ENCODE measurements at places on chromosomes 3 and 15.

DNA sequence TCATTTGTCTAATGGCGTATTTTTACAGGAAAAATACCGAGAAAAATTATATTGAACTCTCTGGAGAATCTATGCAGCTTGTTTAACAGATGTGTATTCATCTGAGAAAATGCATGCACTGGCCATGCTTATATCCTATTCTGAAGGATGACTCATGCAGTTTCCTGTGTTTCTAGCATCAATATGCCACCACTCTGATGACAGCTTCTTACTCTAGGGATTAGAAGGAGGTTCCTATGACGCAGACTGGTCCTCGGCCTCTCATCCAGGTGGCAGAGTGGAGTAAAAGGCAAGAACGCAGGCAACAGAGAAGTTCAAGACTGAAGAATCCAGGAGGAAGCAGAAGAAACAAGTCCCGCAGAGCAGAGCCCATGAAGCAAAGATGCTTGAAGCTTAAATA lies 910.0 kb upstream of the ROBO1 start:
- no peak for DNase-seq

DNA sequence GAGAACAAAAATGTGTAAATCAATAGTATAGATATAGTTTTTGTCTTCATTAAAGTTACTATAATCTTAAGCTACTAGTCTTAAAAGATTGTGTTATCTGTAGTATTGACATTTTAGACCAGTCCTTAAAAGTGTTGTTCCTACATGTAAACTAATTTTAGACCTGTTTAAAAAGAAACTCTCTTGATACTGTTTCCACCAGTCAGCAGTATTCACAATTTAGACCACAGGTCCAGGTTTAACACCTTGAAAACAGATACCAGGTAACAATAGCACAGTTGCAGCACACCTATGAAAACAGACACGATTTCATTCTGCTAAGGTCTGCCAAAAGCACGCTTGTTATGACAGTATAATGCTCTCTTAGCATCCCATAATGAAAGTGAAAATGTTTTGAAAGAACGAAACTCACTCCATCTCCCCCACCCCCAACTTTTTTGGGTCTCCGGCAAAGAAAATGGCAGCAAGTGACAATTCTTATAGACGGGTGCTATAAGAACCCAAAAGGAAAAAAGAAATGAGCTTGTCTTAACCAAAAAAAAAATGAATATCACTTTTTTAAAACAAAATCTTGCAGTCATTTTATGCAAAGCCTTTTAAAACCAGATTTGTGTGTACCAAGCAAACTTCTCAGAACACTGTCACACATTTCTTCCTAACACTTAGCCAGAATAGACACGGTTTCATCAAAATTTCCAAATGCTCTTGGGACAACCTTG lies 1.6 kb downstream of the EIF4E3 start:
- DNase-seq, result no peak

- DNase-seq, result no peak
These were observed 117.4 kb upstream of the LINGO1 start for GRCh38 chr15:77749998-77750540.

DNA sequence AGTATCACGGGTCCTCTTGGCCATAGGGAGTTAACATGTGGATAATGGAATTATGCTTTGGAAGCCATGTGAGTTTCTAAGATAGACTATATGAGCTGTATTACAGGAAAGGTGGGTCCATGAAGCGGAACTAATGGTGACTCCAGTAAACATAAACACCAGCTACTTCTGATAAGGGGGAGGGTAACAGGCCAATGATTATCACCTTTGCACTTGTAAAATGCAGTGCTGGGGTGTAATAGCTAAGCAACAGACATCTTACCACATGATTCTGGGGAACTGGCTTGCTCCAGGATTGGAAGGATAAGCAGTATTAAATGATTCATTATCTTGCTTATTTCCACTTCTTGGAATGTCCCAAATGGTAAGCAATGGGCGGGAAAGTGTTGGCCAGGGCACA lies 61.4 kb upstream of the CD47 start:
- DNase-seq, result no peak

GRCh38 chr15:41438206-41438605 lies 21.3 kb downstream of the RTF1 start:
- no peak for DNase-seq

DNA sequence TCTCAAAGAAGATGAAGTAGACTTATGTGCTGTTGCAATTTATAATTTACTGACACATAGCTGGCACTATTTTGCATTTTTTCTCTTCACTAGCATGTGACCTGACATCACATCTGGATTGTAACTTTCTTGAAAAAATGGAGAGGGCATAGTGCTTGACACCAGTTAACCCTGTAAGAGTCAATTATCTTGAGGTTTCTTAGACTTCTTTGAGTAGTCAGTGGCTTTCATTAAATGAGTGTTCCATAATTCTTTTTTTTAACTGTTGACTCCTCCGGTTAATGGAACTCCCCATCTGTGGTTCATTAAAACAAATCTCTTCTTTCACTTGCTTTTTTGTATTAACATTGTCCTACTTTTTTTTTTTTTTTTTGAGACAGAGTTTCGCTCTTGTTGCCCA lies 16.9 kb upstream of the PRKCI start:
- DNase-seq, result no peak

GRCh38 chr3:88141458-88142083 lies 8.2 kb upstream of the C3orf38 start:
- no peak for DNase-seq

GRCh38 chr15:43950531-43950930 lies 123.7 kb downstream of the WDR76 start:
- no peak for DNase-seq

DNA sequence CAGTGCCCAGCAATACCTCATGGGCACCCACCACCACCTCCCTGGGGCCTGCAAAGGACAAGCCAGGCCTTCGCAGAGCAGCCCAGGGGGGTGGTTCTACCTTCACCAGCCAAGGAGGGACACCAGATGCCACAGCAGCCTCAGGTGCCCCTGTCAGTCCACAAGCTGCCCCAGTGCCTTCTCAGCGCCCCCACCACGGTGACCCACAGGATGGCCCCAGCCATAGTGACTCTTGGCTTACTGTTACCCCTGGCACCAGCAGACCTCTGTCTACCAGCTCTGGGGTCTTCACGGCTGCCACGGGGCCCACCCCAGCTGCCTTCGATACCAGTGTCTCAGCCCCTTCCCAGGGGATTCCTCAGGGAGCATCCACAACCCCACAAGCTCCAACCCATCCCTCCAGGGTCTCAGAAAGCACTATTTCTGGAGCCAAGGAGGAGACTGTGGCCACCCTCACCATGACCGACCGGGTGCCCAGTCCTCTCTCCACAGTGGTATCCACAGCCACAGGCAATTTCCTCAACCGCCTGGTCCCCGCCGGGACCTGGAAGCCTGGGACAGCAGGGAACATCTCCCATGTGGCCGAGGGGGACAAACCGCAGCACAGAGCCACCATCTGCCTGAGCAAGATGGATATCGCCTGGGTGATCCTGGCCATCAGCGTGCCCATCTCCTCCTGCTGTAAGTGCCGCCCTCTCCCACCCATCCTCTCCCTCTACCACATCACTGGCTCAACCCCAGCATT lies 19.2 kb upstream of the BFSP2 start:
- no peak for DNase-seq

DNA sequence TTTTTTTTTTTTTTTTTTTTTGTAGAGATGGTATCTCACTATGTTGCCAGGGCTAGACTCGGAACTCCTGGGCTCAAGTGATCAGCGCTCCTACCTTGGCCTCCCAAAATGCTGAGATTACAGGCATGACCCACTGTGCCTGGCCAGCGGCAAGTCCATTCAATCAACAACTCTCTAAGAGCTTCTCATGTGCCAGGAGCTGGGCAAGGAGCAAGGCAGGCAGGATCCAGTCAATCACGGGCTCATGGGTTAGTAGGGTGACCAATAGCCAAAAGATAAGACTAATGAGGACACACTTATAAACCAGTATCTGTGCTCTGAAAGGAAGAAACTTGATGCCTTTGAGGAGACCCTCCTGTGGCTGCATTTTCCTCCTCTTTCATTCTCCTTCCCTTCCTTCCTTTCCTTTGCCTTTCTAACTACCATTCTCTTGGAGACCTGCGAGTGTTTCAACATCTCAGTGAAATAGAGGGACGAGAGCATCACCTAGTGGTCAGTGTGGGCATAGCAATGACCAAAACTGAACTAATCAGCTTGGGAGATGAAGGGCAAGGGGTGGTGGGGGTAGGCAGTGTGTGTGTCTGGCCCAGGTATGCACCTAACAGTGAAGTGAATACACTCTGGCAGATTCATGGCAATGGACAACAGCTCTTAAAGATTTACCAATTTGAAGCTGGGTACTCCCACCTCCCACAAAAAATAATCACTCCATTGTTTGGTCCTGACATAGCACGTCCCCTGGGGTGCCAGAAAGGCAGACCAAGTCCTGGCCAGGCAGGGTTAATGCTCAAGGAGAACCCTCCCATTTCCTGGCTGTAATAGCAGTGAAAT lies 6.3 kb downstream of the RPP25 start:
- DNase-seq, result peak; percentile 20

DNA sequence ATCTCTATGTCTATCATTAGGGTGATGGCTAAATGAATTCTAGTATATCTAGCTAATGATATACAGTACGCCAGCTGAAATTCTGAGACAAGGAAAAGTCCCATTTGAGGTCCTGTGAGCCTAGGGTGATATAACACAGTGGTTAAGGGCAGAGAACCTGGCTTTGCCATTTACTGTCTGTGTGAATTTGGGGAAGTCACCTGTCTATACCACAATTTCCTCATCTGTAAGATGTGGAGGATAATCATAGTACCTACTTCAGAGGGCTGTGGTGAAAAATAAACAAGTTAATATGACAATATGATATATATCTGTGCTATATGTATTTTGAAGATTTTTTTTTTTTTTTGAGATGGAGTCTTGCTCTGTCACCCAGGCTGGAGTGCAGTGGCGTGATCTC lies 9.8 kb upstream of the ANKDD1A start:
- DNase-seq, result no peak

DNA sequence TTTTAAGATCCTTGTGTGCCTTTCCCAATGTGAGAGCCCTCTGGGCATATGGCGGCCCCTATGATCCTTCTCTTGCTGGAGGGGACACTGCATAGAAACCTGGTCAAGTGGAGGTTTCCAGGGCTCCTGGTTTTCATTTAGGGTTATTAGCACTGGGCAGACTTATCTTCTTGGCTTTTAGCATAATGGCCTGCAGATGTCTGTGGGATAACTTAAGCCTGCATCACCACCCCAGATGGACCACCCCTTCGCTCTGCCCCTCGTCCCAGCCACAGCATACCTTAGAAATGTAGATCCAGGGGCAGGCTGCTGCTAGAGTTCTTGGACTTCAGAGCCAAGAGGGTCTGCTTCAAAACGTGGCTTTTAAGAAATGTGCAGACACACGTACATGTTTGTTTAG lies 340.3 kb upstream of the CTDSPL start:
- DNase-seq, result no peak

DNA sequence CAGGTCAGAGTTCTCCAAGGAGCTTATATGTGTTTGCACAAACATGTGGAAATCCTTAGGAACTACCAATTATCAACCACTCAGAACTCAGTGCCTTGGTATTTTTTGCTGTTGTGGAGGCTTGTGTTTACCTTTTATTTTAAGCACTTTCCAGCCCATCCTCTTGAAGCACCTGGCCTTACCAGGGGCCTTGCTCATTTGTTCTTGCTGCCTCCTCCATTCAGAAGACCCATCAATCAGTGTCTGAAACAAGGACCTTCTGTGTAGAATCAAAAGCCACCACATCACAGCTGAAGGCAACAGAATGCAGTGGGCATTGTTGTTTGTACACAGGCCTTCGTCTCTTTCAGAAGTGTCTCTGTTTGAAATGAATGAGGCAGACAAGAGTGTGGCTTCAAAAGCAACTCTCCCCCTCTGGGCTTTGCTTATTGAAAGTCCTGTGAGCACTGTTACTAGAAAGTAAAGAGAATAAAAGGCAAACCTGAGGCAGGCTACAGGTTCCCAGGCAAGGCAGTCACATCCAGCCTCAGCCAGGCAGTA lies 24.5 kb upstream of the LIPC start:
- DNase-seq, result no peak

GRCh38 chr3:168289471-168290008 lies 193.8 kb upstream of the GOLIM4 start:
- DNase-seq, result no peak

DNA sequence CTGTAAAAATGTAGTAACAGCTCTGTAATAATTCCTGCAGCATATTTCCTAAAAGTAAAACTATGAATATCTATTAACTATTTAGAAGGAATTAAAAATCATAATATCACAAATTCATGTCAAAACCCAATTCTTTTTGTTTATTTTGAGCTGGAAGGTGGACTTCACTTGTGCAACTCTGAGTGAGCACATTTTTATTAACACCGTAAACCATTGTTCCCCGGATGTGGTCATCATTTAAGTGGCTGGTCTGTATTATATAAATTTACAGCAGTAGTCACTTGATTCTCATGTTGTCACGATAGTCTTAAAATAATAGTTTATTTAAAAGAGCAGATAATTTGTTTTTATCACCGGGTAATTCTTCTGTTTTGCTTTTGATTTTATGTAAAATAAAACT lies 43.0 kb upstream of the UTS2B start:
- DNase-seq, result no peak

DNA sequence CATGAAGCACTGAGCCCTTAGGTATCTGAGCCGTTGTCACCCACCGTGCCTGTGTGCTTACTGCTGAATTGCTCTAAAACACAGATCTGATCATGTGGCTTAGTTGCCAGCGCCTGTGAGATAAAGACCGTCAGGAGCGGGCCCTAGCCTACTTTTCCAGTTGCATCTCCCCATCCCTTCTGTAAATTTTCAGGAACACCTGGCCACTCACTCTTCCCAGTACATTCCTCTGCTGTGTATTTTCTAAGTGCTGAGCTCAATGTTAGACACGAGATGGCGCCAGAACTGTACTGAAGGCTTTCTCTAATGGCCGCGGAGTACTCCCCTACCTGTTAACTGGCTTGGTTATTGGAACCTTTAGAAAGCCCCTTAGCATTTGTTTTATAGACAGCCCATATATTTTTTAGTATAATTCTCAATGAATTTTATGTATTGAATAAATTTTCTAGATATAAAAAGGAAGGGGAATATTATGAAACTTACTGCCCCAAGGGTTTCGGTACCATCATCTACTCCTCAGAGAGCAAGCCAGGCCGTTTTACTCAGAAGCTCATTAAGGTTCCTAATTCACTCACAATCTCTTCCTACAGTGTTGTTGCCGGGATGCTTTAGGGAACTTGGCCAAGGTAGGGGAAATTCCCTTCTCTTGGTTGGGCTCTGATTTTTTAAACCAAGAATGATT lies 16.7 kb upstream of the WNT7A start:
- peak; percentile 42 for DNase-seq

GRCh38 chr3:153652076-153652475 lies 469.1 kb upstream of the ARHGEF26 start:
- DNase-seq, result no peak

- DNase-seq, result peak; percentile 16
These were observed 550.4 kb upstream of the ARPP21 start for GRCh38 chr3:35088943-35089342.

- DNase-seq, result no peak
These were observed 426.5 kb upstream of the RASGRP1 start for GRCh38 chr15:38991126-38991525.
